Activated CD4-positive, alpha-beta T cell treated with anti-CD3 and anti-CD28 coated beads, Interleukin-2, amount 50 U/mL, for 1 hour (primary cell): ENCODE measurements at places on chromosomes 1 and 21.

GRCh38 chr1:30936541-30937171 lies 28.1 kb upstream of the SDC3 start:
- no peak for DNase-seq

- no peak for DNase-seq
Measured at GRCh38 chr1:214280386-214281020, 456 bp upstream of the SMYD2 start.

- no peak for DNase-seq
Measured at GRCh38 chr1:183135336-183135735, 50.7 kb upstream of the LAMC2 start.

- no peak for DNase-seq
Measured at GRCh38 chr1:180912211-180912800, 391 bp upstream of the KIAA1614 start.

- DNase-seq = no peak
Measured at GRCh38 chr1:3432306-3432705, 22.2 kb upstream of the ARHGEF16 start.

DNA sequence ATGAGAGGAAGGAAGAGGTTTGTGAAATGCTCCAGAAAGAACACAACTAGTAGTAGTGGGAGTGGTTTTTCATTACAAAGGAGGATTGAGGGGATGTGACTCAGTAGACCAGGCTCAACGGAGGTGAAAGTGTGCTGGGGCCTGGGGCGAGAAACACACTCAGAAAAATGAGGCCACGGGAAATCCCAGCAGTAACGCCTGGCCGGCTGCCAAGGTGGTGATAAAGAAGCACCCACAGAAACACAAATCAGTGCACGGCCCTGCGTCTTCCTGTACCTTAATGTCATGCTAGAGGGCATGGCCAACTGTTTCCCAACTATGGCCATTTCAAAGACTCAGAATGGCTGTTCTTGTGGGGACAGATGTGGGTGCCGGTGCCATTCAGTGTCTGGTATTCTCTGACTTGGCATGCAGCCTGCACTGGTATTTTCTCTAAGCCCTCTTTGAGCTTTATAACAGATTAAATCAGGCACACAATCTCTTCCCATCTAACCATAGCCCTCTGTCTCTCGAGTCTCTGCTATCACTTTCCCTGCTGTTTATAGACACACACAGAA lies 38.2 kb downstream of the URB2 start:
- peak; percentile 67 for DNase-seq
